Thymus (tissue), 14 donors: ENCODE measurements at places on chromosomes 7 and 10. TPM values are rescaled to one million over a fixed set of nuclear protein-coding genes. Genes with fewer than 3 reads are reported as not detected.
A peak's percentile ranks its signal among the peaks of the same experiment; 100 is the strongest.

DNA sequence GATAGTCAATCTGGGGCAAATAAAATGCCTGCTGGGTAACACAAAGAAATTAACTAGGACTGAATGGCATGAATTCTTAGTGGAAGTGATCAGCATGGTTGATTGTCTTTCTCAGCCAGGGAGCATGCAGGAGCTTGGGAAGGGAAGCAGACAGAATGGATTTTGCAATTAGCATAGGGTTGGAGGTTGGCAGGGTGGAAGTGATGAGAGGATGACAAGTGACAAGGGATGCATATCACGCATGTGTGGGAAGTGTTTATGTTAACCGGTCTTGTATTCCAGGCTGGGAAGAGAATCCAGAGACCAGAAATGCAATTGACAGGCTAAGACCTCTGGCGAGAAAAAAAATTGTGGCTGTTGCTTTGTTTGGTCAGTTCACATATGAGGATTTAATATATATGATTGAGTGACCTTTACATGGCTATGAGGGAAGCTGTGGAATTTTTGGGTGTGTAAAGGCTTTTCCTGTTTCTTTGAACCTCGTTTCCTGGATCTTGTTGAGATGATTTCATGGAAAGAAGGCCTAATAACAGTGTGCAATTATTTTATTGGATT is 8.3 kb downstream of the MDFIC start:
- no peak for DNase-seq

NKX2-3 gene
- polyA plus RNA-seq = 0.09 TPM

DNA sequence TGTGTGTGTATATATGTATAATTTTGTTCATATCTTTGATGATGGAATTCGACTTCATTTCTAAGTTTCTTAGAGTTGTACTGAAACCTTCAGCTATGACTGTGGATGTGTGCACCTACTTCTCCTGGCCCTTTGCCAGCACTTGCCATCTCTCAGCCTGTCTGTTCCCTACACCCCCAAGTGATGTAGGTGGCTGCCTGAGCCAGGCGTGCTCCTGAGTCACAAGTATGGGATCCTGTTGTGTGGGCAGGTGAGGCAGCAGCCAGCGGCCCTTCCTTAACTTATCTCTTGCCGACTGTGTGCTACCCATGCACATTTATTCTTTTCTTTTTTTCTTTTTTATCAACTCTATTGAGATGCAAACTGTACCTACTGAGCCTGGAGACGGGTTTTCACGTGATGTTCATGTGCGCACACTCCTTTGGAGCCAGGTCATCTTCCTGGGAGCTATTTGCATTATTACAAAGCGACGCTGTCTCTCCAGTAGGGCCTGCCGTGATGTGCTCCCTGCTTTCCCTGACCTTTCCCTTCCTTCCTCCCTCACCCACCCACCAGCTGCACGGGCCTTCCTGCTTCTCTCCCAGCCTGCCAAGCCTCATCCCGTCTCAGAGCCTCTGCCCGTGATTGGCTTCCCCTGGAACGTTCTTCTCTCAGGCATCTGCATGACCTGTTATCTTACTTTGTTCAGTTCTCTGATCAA is 31.3 kb upstream of the GALNT11 start:
- DNase-seq = no peak

DNA sequence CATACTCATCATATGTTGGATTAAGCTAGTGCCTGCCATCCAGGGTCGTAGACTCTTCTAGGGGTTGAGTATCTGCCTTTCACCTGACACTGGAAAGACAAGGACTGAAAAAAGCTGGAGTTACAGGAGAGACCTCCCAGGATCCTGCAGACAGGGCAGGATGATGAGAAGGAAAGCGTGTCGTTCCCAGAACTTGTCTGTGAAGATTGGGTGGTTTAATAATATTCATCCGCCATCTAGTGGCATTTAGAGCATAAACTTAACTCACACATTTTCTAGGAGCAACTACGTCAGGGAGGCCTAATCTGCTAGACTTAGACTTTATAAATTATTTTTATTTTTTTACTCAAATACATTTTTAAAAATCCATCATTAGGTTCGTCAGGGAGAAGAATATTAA is 59.6 kb downstream of the ADRB1 start:
- no peak for DNase-seq

DNA sequence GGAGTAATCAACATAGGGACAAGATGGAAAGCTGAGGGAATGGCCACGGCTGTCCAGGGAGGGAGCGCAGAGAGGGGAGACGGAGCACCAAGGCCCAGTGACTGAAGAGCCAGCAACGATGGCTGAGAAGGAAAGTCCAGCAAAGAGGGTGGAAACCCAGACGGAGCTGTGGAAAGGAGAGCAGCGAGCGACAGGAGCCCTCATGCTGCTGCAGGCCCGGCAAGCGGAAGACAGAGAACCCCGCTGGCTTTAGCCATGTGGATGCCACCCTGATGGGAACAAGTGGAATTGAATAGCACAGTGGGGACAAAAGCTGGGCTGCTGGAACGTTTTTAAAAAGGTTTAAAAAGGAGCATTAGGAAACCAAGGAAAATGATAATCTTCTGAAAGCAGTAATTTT is 82.9 kb upstream of the DDC start:
- DNase-seq = no peak

GRCh38 chr7:126426652-126427051 is 826.1 kb downstream of the GRM8 start:
- no peak for DNase-seq

DNA sequence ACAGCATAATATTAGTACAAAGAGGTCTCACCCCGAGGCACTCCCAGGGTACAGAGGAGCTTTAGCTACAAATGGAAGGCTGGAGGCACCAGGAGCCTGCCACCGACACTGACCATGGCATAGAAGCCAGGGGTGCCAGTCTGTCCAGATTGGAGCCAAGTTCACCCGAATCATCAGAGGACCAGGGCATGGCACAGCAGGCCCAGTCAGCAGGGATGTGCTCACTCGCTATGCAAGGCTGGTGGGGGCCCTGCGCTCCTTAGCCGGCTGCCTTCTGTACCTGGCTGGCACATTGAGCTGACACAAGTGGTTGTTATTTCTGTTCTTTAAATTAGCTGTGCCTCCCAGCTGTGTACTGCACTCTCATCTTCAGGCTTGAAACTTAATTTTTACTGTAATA is 149.3 kb downstream of the TCERG1L start:
- no peak for DNase-seq

- no peak for DNase-seq
Measured at GRCh38 chr10:103780242-103781149, 74.9 kb downstream of the SH3PXD2A start.

NUTM2E gene
- polyA plus RNA-seq = 2.5 TPM

GRCh38 chr7:77799078-77799964 is 748 bp downstream of the PHTF2 start:
- no peak for DNase-seq

MBLAC1 gene
- 2.0 TPM for polyA plus RNA-seq

ZNF138 gene
- polyA plus RNA-seq = 11.4 TPM

OR2A5 gene
- 0.02 TPM for polyA plus RNA-seq

- DNase-seq = no peak
Measured at GRCh38 chr10:142371-142770, 7.1 kb downstream of the ZMYND11 start.

DNA sequence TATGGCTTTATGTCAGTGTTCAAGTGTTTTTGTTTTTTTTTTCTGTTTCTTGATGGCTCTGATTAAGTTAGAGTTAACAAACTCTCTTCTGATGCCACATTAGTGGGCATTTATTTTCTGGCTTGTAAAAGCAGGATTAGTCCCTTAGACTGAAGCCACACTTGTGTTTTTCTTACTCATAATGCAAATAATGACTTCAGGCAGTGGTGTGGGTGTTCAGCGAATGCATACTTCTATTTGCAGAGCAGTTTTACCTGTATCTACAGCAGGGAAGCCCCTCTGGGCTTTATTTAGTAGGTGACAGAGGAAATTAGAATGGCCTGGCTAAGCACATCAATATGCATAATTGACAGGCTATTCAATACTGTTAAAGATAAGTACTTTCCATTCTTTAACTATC is 79.9 kb downstream of the CNNM2 start:
- DNase-seq = no peak

- DNase-seq = no peak
Measured at GRCh38 chr10:37976880-37977203, 395 bp upstream of the ZNF25 start.

GRCh38 chr10:96259150-96259549 is 12.2 kb downstream of the BLNK start:
- no peak for DNase-seq

GRCh38 chr7:141133646-141134045 is 59.8 kb downstream of the TMEM178B start:
- DNase-seq = no peak

MYOZ1 gene
- polyA plus RNA-seq = 0.91 TPM

LGI1 gene
- 0.18 TPM for polyA plus RNA-seq

DNA sequence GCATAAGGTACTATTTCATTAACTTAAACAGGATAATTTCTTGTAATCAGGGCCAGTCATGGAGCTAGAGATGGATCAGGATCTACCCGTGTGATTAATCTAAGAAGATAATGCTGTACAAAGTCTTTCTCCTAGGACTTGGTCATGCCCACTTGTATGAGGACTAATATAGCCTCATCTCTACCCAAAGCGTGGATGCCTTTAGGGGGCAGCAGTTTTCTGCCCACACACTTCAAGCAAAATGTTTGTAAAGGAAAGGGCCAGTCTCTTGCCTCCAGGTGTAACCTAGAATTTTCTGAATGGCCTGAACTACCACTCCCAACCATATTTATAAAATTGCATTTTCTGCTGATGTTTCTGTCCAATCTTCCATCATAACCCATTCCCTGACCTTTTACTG is 764.0 kb upstream of the IGFBP3 start:
- DNase-seq = no peak

GRCh38 chr7:68744036-68744435 is 854.2 kb upstream of the AUTS2 start:
- no peak for DNase-seq

- DNase-seq = peak; percentile 83
Measured at GRCh38 chr7:71752171-71752935, 620.4 kb downstream of the GALNT17 start.
